Hepatocyte (in vitro differentiated cells): ENCODE measurements at places on chromosomes 5 and 9. TPM values are rescaled to one million over a fixed set of nuclear protein-coding genes. Genes with fewer than 3 reads are reported as not detected.

The ZFP37 gene
- polyA plus RNA-seq = 2.0 and 3.3 TPM in 2 replicates

GRCh38 chr9:2016408-2017330, 1.5 kb downstream of the SMARCA2 start:
- peak; percentile 84 for DNase-seq

GRCh38 chr5:35478856-35479682, 138.6 kb upstream of the SPEF2 start:
- DNase-seq = no peak

- DNase-seq = peak; percentile 79
These were observed 1.0 kb upstream of the IL12B start for GRCh38 chr5:159331093-159331973.

DNA sequence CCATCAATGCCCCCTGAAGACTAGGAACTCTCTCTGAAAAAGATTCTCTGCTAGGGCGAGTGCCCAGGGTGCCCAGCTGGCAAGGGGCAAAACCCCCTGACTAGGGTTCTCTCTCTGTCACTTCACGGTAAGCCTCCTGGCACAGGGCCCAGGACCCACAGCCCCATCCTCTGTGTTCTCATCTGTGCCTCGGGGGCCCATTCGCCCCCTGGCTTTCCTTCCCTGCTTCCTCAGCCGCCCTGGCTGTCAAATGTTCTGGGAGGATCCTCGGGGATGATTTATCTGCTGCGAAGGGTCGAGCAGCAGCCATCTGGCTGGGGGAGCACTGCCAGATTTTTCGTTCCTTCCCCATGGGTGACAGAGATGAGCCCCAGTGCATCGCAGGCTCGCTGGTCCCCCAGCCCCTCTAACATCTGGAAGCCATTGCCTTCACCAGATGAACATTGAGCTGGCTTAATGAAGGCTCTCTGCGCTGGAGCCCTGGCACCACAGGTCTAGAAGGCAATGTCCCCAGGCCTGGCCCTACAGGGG, 24.2 kb downstream of the HMCN2 start:
- no peak for DNase-seq

DNA sequence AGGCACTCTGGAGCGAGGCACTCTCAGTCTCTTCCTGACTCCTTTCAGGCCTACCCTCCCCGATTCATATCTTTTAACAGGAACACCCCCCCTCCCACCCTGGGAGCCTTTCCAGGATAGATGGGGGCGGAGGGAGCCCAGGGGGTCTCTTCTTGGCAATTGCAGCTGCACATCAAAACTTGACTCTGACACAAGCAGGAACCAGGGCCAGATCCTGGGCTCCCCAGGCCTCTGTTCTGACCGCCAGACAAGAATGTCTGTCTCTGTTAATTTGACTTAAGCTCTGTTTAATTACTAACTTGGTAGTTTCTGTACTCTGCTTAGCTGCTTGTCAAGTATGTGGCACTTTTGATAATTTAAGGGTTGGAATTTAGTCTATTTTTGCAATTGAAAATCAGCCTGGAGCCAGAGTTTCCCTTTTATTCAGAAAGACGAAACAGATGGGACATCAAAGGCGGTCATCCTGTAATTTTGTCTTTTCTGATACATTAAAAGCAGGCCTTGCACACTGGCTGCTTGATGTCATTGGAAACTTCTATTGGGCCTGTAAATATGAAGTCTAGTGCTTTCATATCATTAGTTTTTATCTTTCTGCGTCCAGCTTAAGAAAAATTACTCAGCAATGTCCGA, 43.3 kb downstream of the ACTL7B start:
- DNase-seq = no peak
